ENCODE measurements at places on chromosomes 2 and 18.

GRCh38 chr2:126852361-126852760 is 46.3 kb upstream of the TEX51 start:
- DNase-seq = no peak

DNA sequence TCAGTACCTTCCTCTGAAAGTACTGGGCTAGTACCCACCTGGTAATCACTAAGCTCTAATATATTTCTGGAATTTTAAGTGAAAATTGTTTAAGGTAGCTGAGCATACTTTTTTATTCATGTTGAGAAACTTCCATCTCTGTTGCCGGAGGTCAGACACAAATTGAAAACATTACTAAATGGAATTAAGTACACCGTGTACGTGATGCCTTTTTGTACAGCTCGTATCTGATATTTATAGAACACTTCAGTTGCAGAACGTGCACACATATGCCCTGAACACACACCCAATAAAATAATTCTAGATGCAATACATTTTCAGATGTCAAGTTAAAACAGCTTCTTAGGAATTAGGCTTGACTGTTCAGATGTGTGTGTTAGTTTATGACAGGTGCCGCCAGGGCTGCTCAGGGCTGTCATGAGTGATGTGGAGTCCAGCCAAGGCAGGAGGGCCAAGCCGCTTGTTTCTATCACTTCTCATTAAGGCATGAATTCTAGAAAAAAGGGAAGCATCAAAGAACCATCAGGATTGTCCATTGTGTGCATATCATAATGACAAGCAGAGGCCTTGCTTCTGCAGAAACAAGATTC is 80.9 kb upstream of the FOSL2 start:
- DNase-seq = no peak

DNA sequence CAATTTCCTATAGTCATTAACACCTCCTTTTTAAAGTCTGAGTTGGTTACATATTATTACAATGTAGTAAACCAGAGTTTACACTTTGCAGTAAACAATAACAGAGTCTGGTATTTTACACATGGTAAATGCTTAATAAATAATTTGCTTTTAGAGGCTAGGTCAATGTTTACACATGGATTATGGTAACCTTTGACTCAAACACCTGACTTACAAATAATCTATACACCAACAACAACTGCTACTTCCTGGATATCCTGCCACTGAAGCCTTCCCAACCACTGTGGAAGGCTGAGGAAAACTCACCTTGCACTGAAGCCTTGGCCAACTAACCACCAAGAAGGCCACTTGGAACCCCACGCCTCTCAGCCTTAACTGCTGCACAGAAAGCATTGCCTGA is 5.4 kb downstream of the ALS2 start:
- DNase-seq = no peak

DNA sequence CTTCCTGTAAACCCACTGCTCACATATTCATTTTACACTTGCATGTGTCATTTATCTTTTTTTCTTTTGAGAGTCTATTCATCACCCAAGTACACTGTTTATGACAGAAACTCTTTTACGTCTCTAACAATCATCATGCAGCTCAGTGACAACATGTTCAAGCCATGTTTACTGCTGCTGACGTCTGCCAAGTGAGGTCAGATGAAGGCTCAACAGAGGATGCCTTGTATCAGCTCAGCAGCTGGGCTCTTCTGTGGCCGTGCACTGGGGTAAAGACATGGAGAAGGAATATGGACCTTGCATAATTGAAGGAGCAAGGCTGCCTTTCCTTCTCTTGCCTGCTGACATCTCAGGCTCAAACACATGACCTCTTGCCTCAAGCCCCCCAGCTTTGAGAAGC is 99.6 kb downstream of the ADD2 start:
- no peak for DNase-seq

- DNase-seq = no peak
Measured at GRCh38 chr2:1707771-1708418, 36.4 kb downstream of the PXDN start.

DNA sequence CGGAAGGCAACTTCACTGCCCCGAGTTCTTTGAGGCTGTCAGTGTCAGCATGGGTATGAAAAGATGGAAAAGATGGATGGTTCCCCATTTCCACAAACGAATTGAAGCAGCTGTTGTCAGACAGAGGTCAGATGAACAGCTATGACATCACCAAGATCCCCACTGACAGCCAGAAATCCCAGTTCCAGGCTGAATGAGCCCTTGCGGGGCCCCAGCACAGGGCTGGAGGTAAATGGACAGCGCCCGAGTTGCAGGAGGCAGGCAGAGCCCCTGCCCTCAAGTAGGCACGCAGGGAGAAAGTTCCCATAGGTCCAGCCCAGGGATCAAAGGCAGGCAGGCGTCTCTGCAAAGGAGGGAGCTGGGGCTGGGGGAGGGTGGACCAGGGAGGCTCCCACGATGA is 169.5 kb upstream of the AGAP1 start:
- no peak for DNase-seq

- no peak for DNase-seq
Measured at GRCh38 chr18:49638209-49638785, 76.4 kb downstream of the LIPG start.

Data from activated naive CD4-positive, alpha-beta T cell treated with Interleukin-2 at 50 U/mL for 16 hours (primary cell).